ENCODE measurements at places on chromosomes 13 and 19. TPM values are rescaled to one million over a fixed set of nuclear protein-coding genes. Genes with fewer than 3 reads are reported as not detected.

The SLC10A2 gene
- polyA plus RNA-seq = not detected

The MYBPC2 gene
- polyA plus RNA-seq = 6.1 TPM

The PPM1N gene
- polyA plus RNA-seq = 30.1 TPM

The RPS28 gene
- 1,790 TPM for polyA plus RNA-seq

The LILRB4 gene
- polyA plus RNA-seq = not detected

The IZUMO2 gene
- polyA plus RNA-seq = 5.0 TPM

The ZNF91 gene
- polyA plus RNA-seq = 17.4 TPM

The SYCN gene
- polyA plus RNA-seq = not detected

Measured in GM23338 (cell line).